ENCODE measurements at places on chromosomes 7 and 10.

GRCh38 chr7:105791926-105792325 lies 84.5 kb downstream of the ATXN7L1 start:
- no peak for DNase-seq

- no peak for DNase-seq
Observed at GRCh38 chr7:129886167-129886817, 66.5 kb downstream of the UBE2H start.

DNA sequence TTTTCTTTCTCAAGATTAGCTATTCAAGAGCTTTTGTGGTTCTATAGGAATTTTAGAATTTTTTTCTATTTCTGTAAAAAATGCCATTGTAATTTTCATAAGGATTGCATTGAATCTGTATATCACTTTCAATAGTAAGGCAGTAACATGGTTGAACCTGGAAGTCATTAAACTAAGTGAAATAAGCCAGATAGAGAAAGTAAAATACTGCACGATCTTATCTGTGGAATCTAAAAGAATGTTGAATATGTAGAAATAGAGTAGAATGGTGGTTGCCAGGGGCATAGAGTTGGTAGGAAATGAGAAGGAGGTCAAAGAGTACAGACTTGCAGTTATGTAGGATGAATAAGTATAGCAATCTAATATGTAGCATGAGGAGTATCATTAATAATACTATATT lies 1073.5 kb upstream of the LRRN3 start:
- DNase-seq: no peak

- no peak for DNase-seq
Observed at GRCh38 chr7:78543976-78544375, 745.4 kb downstream of the PHTF2 start.

DNA sequence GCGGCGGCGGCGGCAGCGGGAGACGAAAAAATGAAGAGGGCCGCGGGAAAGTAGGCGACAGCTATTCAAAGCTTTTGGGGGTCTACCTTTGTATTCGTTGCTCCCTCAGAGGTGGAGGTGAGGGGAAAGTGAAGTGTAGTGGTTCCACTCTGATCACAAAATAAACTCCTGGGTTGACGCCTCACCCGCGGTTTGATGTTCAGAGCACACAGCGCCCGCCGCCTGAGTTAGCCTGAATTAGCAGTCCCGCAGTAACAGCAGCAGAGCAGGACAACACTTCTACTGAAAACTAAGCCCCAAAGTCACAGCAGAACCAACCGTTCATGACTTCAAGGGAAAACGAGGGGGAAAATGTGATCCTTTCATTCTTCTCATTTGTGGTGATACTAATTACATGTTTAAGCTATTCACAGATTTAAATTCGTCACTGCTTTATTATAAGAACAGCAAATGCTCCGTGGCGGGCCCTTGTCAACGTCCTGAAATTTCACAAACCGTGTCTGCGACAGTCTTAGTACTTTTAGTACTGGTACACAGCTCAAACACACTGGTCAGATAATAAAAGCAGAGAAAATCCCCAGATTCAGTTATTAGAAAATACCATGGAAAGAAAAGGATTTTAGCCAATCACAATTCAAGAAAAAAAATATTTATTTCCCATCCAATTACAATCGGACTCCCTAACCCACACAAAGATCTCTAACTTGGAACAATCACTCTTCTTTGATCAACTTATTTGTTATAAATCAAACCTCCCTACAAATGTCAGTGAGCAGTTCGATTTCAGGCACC lies 563 bp upstream of the JMJD1C start:
- no peak for DNase-seq

- no peak for DNase-seq
Observed at GRCh38 chr10:94075506-94075905, 81.8 kb downstream of the PLCE1 start.

All from neuronal stem cell (in vitro differentiated cells).